Effector CD4-positive, alpha-beta T cell (primary cell): ENCODE measurements at places on chromosomes 5 and 9.

GRCh38 chr5:171093598-171093997 is 215.4 kb upstream of the TLX3 start:
- no peak for DNase-seq

- no peak for DNase-seq
Observed at GRCh38 chr5:174340226-174340625, 294.7 kb downstream of the NSG2 start.

DNA sequence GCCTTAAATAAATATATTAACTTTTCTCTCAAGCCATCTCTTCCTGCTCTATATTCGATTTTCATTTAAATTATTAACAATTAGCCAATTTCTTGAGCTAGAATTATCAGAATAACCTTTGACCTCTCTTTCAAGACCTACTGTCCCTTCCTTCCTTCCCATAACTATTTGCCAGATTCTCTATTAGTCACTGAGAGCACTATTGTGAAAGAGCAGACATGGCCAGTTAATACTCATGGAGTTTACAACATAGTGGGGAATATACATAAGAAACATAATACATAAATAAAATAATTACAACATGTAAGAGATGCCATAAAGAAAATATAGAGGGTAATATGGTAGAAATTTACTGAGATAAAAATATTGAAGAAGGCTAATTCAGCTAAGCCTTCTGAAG is 72.1 kb upstream of the CHD1 start:
- DNase-seq, result no peak

- DNase-seq, result no peak
Observed at GRCh38 chr5:88938488-88938887, 55.5 kb upstream of the MEF2C start.

DNA sequence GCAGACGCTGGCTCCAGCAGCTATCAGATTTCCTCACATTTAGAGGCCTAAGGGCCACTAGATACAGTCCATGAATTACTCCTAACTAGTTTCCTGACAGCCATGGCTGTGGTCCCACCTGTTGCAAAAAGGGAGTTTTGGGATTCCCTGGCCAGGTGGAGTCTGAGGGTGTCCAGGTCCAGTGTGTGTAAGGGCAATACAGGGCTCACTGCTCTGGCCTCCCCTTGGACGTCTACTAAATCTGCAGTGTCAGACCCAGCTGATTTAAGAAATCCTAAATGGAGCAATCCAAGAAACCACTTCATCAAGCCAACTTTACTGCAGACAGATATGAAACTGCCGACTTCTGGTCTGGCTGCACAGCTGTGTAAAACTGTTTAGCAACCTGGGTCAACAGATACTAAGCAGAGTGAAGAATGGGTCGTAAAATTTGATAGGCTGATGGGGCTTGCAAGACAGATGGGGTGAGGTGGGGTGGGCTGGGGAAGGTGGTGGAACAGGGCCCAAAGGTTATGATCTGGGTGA is 116.4 kb downstream of the GADD45G start:
- no peak for DNase-seq

- DNase-seq, result no peak
Observed at GRCh38 chr9:137000177-137000930, 4.0 kb upstream of the CLIC3 start.

DNA sequence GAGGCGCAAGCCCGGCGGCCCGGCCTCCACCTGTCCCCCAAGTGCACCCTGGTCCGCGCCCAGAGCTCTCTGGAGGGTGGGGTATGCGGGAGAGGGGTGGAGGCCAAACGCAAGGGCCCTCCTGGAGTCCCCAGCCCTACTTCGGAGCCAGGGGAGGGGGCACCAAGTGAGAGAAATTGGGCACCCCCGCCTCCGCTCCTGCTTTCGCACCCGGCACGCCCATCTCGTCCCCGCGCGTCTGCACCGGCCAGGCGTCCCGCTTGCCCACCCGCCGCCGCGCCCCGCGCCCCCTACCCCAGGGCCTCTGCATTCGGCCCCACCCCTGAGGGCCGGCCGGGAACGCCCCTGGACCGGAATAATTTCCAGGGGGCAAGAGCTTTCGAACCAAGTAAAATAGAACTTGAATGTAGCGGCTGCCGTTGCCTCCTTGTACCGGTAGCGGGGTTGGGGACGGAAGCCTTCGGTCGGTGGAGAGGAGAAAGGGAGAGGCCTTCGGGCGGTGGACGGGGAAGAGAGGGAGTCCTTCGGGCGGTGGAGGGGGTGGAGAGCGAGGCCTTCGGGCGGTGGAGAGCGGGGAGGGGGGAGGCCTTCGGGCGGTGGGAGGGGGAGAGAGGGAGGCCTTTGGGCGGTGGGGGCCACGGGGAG is 694 bp upstream of the PHPT1 start:
- no peak for DNase-seq

GRCh38 chr9:37413311-37413710 is 9.2 kb upstream of the GRHPR start:
- no peak for DNase-seq

GRCh38 chr9:35869621-35870216 is 482 bp downstream of the OR13J1 start:
- no peak for DNase-seq

- no peak for DNase-seq
Observed at GRCh38 chr9:135305546-135306180, 173.9 kb upstream of the PPP1R26 start.

DNA sequence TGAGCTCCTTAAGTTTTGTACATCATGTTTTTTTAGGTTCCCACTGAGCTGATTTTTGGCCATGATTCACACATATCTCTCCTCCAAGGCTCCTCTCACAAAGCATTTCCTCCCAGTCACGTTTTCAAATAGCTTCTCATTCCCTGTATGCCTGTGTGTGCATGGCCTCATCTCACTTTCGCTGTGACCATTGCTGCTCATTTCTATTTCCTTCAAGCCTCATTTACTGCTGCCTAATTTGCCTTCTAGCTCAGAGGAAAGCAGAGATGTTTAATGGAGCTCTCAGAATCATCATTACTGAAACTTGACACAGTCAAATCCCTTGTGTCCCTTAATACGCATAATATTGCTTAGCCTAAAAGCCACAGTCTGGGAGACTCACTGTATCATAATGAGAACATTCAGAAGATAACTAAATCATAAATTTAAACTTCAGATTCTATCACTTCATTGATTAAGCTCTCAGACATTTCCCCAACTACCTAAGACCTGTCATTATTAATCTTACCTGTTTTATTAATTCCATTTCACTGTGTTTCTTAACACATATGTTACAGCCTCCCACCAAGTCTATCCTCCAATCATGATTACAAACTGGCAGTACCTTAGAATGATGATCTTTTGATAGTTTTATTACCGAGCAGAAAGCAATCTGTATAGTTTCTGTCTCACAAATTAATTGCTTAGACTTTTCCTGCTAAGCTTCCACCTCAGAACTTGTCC is 278.3 kb upstream of the PTGER4 start:
- no peak for DNase-seq

GRCh38 chr5:133753856-133754255 is 141.5 kb upstream of the FSTL4 start:
- DNase-seq, result no peak

DNA sequence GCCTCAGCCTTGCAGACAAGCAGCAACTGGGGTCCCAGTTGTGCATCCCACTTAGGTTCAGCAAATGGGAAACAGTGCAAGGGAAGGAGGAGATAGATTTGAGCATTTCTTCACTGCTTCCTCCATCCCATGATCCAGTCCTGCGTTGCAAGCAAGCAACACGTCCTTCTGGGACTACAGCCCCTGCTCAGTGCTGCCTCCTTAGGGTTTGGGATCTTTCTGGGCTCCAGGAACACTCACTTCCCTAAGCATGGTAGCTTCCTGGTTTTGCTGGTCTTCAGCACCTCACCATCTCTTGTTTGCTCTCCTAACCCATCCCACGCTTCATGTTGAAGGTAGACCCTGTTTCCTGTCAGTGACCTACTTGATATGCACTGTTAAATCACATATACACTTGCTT is 444.7 kb downstream of the MED10 start:
- DNase-seq, result no peak

DNA sequence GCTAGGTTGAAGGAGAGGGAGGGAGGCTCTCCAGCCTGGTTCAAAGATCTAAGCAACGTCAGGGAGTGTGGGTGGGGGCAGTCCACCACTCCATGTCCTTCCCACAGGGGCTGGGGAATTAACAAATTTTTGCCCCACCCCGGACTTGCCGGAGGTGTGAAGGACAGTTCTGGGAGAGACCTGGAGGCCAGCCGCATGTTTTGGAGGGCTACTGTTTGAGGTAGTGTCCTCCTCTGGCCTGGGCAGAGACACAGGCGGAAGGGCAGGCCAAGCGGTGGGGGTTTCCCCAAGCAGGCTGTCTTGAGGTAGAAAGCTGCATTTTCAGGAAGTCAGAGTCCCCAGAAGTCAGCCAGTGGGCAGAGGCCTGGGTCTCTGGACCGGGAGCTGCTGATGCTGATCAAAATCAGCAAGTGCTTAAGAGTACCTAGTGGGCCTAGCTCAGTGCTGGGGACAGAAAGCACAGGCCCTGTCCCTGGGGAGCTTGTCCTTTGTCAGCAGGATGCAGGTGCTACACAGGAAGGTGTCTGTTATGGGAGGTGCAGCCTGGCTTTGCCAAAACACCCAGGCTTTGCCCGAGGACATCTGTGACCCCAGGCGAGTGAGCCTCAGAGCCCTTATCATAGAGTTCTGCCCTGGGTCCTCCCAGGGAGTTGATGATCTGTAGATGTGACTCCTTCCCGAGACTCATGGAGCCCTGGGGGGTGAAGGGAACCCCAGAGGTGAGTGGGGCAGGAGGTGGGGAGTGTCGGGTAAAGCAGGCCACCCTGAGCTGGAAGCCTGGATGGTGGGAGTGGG is 18.5 kb downstream of the JADE2 start:
- DNase-seq, result peak; percentile 7

- DNase-seq, result no peak
Observed at GRCh38 chr5:133410335-133410828, 202.0 kb downstream of the FSTL4 start.

DNA sequence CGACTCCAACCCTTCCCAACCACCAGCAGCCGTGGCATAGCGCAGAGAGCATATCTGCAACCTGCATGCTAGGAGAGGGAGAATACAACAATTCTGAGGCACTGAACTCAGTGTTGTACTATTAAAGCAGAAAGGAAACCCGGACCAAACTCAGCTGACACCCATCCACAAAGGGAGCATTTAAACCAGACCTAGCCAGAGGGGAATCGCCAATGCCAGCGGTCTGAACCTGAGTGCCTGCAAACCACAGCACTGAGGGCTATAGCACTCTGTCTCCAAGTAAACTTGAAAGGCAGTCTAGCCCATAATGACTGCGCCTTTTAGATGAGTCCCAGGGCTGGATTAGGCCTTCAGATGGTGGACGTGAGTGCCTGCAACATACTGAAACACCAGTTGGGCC is 494.4 kb upstream of the PTPRD start:
- no peak for DNase-seq

GRCh38 chr5:160922311-160922710 is 70.3 kb upstream of the ATP10B start:
- DNase-seq, result no peak

DNA sequence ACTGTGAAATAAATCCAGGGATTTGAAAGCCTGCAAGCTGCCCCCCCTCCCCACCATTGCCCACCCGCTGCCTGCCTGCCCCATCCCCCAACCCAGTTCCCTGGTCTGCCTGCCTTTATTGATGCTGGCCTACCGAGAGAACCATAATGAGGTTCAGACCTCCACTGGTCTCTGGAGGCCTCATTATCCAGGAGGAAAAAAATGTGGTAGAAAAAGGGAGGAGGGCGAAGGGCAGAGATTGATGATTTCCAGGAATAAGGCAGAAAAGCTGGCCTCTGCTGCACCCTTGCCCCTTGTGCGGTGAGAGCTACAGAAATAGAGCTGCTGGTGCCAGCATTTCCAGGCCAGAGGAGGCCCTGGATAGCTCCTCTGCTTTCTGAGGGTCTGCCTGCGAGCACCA is 216.1 kb downstream of the PAPPA start:
- no peak for DNase-seq

GRCh38 chr5:31113101-31113500 is 80.4 kb upstream of the CDH6 start:
- DNase-seq, result no peak

GRCh38 chr5:36417221-36417620 is 115.5 kb upstream of the RANBP3L start:
- no peak for DNase-seq

- DNase-seq, result no peak
Observed at GRCh38 chr9:108621991-108622855, 233.6 kb downstream of the ACTL7B start.

- DNase-seq, result no peak
Observed at GRCh38 chr9:134676886-134677285, 35.3 kb downstream of the COL5A1 start.

- no peak for DNase-seq
Observed at GRCh38 chr9:12801663-12802062, 26.8 kb downstream of the LURAP1L start.

DNA sequence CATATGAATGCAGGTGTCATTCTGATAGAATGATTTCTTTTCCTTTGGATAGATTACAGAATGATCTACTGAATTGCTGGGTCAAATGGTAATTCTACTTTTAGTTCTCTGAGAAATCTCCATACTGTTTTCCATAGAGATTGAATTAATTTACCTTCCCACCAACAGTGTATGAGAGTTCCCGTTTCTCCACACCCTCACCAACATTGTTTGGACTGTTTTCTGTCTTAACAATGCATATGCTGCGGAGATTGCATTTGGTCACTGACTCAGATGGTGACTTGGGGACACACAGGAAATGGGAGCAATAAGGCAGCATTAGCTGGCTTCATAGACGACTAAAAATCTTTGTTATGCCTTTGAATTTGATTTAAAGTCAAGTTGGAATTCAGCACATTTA is 95.9 kb downstream of the CDH6 start:
- DNase-seq, result no peak

DNA sequence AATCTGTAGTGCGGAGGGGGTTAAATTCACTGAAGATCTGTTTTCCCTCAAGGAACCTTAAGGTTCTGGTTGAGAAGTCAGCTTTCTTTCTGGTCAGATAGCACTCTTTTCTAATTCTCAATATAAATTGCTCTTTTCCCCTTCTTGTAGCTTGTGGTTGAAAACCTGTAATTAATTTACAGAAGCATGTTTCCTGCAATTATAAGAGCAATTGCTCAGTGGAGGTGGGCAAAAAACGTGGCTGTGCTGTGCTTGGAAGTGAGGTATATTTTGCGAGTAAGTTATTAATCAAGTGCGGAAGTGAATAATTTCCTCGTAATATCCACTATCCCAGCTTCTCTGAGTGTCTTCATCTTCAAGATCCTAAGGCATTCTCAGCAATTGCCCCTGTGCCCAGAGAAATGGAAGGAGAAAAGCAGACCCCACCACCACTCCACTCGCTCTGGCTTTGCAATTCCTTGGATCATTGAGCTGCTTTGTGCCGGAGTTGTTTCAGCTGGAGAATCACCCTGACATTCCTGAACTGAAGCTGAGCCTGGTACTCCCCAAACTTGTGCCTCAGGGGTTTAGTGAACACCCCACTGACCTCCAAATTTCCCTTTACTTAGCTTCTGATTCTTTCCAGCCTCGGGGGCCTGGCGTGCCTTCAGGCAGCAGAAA is 140.6 kb downstream of the LRRC70 start:
- DNase-seq, result no peak
